ENCODE measurements at places on chromosomes 7 and 10.
A peak's percentile ranks its signal among the peaks of the same experiment; 100 is the strongest.

DNA sequence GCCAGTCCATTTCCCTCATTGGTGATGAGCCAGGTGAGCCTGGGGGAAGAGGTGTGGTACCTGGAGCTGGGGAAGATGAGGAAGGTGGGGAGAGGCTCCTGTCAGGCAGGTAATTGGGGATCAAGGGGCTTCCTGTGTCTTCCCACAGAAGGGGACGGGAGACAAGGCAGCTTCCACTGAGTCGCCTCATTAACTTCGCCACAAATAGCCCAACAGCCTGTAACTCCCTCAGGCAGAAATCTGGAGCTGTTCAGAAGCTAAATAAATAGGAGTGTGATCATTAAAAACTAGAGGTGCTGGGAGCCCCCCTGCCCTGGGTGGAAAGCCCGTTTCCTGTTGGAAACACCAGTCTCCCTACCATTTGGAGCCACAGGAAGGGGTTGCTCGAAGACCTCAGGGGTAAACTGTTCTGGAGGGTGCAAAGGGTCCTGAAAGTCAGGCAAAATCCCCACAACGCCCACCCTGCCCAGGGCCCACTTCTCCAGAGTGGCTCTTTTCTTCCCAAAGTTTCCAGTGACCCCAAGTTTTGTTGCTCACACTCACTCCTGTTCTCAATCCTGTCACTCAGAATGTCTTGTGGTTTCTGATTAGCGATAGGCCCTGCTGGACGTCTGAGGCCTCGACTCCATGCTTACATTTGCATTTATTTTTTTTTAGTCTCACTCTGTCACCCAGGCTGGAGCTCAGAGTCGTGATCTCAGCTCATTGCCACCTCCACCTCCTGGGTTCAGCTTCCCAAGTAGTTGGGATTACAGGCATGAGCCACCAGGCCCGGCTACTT lies 25.7 kb downstream of the UNC5B start:
- DNase-seq = no peak

DNA sequence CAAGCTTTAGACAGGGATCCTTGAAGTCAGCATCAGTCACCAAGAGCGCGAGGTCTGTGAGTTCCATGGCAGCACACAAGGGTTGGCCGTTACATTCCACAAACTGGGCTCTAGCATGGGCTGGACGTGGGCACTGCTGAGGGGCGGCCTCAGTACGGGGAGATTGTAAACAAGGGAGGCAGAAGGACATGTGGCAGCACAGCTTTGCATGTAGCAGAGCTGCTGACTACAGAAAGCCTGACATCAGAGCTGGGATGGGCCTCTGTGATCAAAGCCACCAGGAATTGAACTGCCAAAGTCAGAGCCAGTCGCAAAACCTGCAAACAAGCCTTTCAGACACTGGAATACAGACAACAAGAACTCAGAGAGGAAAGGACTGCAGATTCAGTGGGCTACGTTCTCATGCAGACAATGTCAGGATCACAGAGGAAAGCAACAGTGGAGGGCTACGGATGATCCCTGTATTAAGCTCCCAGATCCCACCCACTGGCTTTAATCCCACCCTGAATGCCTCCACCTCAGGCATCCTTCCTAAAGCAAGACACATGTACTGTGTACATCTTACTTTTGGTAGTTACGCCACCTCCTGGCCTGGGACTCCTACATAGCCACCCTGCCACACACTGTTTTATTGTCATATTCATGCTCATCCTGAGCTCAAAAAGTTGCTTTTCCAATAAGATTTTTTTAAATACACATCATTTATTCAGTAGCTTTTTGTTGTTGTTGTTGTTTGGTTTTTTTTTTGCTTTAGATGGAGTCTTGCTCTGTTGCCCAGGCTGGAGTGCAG lies 291.1 kb upstream of the IMMP2L start:
- peak; percentile 27 for DNase-seq

- DNase-seq = no peak
Measured at GRCh38 chr7:114718861-114719260, 203.0 kb upstream of the MDFIC start.

GRCh38 chr7:44175730-44176129 lies 13.5 kb downstream of the GCK start:
- DNase-seq = no peak

DNA sequence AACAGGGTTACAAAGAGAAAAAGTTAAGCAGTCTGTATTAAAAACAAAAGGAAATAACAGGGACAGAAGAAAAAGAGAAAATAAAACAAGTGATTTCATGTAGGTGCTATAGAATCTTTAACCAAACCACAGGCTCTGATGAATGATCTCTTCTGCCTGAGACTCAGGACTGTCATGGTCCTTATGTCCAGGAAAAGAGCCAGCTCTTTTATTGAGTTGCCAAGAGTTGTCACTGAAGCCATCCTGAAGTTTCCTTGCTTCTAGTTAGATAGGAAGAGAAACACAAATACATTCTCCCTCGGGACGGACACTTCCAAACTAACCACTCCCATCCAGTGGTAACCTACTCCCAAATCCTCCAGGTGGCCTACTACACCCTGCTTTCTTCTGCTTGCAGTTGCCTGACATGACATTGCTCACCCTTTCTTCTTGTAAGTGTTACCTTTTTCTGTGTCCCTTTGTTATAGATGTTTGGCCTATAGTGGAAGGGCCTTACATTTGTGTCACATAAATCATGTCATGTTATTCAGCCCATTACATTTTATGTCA lies 346.7 kb downstream of the NRG3 start:
- no peak for DNase-seq

- peak; percentile 46 for DNase-seq
Measured at GRCh38 chr7:139745678-139746143, 32.1 kb downstream of the HIPK2 start.

DNA sequence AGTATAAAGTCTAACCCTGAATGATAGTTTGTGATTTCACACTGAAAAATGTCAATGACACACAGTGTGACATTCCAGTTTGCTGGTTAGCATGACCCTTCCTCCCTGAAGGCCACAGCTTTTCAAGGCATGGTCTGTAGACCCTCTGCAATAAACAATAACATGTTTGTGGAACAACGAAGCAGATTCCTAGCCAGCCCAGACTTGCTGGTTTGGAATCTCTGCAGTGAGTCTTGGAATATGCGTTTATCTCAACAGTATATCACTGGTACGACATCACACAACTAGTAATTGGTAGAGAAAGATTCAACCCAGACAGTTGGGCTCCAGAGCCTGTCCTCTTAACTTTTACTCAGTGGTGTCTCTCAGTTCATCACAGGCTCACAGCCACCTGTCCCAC lies 23.7 kb upstream of the DUSP5 start:
- DNase-seq = no peak

DNA sequence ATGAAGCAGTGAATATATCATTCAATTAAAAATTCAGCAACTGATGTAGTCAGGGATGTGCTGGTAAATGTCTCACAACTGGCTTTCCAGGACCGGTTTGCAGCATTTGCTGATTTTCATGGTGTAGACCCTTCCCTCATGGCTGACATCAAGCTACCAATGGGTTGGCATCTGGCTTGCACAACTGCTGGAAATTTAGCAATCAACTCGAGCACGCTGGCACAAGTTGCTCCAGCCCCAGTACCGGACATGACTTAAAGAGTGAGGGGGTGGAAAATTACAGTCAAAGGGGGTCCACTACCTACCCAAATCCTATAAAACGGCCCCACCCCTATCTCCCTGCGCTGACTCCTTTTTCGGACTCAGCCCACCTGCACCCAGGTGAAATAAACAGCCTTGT lies 198.4 kb upstream of the NRP1 start:
- DNase-seq = no peak

- no peak for DNase-seq
Measured at GRCh38 chr10:97667463-97667862, 19.6 kb downstream of the AVPI1 start.

GRCh38 chr7:75915416-75916156 lies 631 bp downstream of the POR start:
- peak; percentile 36 for DNase-seq

- no peak for DNase-seq
Measured at GRCh38 chr10:71920540-71921323, 43.5 kb upstream of the CHST3 start.

DNA sequence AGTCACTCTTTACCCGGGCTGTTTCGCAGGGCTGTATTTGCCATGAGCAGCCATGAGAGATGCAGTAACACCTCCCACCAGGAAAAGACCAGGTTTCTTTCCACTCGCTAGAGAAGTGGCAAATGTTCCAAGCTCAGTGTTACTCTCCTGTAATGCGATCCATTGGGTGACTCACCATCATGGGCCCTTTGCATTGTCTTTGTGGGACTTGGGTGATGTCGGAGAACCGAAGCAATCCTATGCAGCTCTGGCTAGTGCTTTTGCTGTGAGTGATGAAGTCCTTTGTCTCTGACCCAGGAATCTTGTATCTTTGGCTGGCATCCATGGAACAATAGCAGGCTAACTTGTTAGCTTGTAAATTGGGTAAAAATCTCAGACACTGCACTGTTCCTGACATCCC lies 40.0 kb downstream of the GHRHR start:
- no peak for DNase-seq

- DNase-seq = no peak
Measured at GRCh38 chr10:75263806-75264205, 28.0 kb upstream of the COMTD1 start.

DNA sequence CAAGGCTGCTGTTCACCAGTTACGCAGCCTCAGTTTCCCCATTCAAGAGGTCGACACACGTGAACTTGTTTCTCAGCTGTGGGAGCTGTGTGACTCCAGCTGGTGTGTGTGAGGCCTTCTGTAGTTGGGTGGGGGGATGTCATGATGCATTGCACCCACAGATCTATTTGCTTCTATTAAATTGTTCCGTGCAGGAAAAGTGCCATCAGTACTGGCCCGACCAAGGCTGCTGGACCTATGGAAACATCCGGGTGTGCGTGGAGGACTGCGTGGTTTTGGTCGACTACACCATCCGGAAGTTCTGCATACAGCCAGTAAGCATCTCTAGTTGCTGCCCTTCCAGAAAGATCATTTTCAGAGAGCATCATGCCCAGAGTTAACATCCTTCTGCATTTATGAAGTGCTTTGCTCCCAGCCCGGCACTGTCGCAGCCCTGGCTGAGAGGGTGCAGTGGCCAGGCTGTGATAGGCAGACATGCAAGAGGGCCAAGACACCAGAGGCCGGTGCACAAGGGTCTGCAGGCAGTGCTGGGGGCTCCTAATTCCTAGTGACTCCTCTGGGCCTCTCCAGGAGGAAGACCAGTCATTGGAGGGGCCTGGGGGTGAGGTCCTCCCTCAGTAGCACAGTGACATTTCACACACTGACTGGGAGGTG lies 60.2 kb downstream of the MKI67 start:
- DNase-seq = no peak

DNA sequence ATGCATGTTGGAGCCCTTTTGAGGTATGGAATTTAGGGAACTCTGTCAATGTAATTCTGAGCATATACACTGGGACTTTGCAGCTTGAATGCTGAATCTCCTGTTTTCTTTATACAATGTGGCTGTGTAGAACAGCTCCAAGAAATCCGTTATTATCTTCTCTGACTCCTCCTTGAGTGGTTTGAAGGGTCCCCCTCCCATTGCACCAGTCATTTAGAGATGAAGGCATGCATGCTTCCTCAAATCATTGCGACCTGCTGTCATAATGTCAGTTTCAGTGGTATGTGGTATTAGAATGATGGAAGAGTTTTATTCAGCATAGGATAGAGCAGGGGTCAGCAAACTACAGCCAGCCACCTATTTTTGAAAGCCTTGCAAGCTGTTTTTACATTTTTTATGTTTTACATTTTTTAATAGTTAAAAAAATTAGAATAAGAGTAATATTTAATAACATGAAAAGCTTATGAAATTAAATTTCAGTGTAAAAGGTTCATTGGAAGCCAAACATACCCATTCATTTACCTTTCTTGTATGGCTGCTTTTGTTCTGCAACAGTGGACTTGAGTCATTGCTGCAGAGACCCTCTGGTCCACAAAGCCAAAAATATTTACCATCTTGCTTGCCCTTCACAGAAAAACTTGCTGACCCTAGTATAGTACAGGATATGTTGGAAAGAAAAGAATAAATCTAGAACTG lies 8.1 kb downstream of the STK17A start:
- DNase-seq = no peak

DNA sequence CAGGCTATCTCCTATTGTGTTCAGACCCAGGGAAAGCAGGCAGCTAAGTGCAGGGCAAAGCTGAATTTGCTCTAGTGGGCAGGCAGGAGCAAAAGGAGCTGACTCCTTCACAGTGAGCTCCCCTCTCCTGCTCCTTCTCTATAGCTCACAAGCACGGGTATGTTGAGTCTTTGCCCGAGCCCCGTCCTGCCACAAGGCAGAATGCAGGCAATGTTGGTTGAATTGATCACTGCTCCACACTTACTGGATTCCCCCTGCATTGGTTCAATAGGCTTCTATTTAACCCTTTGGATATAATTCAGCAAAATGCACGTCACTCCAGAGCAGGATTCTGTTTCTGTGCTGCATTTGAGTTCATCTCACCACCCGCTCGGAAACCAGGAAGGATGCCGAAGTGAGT lies 16.2 kb upstream of the C10orf90 start:
- DNase-seq = no peak

GRCh38 chr7:36732806-36733205 lies 8.5 kb upstream of the AOAH start:
- no peak for DNase-seq

DNA sequence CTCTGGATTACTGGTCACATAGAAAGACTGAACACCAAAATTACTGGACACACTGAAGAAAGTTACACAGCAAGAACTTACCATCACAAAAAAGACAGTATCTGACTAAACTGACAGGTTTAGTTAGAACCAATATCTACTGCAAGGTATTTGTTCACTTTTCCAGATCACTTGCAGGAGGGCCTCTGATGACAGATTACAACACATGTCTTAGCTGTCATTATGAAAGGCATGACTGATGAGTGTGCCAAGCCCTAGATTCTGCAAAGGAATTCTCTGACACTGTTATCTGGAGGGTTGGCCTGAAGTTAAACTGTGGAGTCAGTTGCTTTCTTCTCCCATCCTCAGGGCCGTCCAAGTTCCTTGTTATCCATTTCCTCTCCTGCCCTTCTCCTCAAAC lies 242.7 kb downstream of the KIF20B start:
- DNase-seq = no peak

- DNase-seq = no peak
Measured at GRCh38 chr7:75662579-75663301, 76.0 kb downstream of the HIP1 start.

DNA sequence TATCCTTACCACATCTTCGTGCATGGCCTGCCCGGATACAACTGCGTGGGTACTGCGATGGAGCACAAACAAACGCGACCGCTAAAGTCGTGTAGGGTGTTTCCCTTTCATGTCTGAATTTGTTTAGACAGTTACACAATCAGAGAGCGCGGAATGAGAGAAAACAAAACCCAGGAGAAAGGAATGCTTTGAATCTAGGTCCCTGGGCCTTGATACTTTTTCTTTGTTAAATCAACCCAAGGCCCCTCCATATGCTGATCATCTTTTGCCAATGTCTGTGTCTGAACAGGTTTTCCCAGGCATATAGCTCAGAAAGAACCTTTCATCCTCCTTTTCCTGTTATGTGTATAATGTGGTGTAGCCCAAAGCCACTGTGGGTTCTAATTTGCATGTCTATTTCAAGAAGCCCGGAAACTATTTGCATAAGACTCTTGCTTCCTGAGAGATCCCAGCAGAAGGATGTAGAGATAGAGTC lies 145.8 kb downstream of the FRMD4A start:
- DNase-seq = no peak
